ENCODE measurements at places on chromosomes 11 and 22. TPM values are rescaled to one million over a fixed set of nuclear protein-coding genes. Genes with fewer than 3 reads are reported as not detected.

- H3K4me3 ChIP-seq, result no peak overlapping the region
- DNase-seq, result no peak
- no peak overlapping the region for H3K27ac ChIP-seq
- H3K36me3 ChIP-seq, result peaks cover 3% of the 10 kb centered on the region
- H3K4me1 ChIP-seq, result peaks cover 40% of the 10 kb centered on the region
- H3K27me3 ChIP-seq, result no peaks in the 10 kb centered on the region
Observed at GRCh38 chr11:78253797-78254196, 65.1 kb downstream of the USP35 start.

DNA sequence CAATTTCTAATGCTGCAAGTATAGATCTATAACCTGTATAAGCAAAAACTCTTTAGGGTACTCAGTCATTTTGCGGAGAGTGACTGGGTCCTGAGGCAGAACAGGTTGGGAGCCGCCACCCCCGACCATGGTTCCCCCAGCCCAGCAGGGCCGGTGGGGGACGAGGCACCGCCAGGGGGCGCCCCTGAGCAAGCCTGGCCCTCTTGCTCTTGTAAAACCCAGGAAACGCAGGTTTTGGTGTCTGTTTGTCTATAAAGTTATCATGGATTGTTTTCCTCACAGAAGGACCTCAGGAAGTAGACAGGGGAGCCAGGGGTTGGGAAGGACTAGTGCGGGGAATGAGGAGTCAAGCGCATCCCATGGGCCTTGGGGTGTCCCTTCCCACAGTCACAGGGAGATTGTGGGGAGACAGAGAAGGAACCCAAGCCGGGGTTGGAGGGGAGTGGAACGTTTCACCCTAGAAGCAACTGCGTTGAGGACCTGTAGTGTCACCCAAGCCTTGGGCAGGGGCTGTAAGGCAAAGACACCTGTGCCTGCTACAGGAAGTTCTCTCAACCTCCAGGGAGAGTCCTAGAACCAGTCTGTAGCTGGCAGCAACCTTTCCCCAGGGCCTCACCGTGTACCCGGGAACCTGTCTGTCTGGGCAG, 26.4 kb downstream of the KCTD17 start:
- H3K27me3 ChIP-seq, result no peaks in the 10 kb centered on the region
- no peak overlapping the region for H3K27ac ChIP-seq
- H3K4me1 ChIP-seq, result peaks cover 16% of the 10 kb centered on the region
- H3K36me3 ChIP-seq, result no peaks in the 10 kb centered on the region
- no peak overlapping the region for H3K4me3 ChIP-seq

- no peak overlapping the region for H3K4me3 ChIP-seq
- H3K27me3 ChIP-seq, result no peaks in the 10 kb centered on the region
- no peak overlapping the region for H3K27ac ChIP-seq
- DNase-seq, result no peak
- no peaks in the 10 kb centered on the region for H3K36me3 ChIP-seq
Observed at GRCh38 chr11:12439615-12440014, 62.2 kb downstream of the PARVA start.

Gene FAT3
- total RNA-seq, result 4.3 TPM

DNA sequence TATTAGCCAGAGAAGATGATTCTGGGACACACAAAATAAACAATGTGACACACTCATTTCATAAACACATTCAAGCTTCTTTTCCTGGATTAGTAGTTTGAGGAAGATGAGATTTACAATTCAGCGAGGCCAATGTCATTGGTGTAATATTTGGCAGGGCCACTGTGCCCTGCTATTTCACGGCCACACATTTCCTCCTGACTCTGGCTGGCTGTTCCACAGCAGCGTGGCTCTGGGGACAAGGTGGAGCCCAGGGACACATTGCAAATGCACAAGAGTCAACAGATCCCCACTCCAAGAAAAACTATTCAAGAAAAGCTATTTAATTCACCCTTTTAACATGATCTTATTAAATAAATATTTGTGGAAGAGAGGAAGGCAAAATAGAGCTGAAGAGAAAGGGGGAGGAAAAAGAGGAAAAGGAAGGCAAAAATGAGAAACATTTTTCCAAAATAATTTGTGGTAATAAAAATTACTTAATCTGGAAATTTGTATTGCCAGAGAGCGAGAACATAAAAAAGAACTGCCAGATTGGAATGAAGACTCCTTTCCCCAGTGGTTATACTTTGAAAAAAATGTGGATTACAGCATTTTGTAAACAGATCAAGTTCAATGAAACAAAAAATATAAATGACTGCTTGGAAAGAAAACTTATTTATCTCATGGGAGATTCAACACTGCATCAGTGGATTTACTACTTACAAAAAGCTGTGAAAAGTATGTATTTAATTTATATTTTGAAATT, 27.1 kb downstream of the NXPE2 start:
- H3K4me3 ChIP-seq, result no peak overlapping the region
- H3K4me1 ChIP-seq, result no peaks in the 10 kb centered on the region
- DNase-seq, result no peak
- H3K27me3 ChIP-seq, result no peaks in the 10 kb centered on the region

DNA sequence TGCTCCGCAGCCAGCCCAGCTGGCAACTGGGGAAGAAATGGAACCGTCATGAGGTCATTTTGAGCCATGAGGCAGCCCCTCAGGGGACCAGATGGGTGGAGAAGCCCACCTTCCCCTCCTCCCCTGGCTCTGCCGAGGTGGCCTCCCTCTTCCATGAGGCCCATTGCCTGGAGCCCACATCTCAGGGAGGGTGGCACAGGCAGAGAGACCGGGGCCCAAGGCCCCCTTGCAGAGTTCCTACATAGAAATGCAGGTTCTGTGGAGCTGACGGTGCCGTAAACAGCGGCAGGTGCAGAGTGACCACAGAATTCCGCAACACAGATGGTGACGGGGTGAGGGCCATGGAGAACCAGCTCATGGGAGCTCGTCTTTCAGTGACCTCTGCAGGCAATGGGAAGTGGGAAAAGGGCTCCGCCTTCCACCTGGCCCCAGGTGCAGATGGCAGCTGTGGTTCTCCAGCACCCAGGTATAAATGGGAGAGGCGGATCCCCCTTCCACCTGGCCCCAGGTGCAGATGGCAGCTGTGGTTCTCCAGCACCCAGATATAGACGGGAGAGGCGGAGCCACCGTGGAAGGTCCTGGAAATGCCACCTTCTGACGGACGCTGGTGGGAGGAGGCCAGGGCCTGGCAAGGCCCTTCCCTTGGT, 765.4 kb downstream of the BRD1 start:
- no peaks in the 10 kb centered on the region for H3K27me3 ChIP-seq
- H3K4me3 ChIP-seq, result no peak overlapping the region
- H3K4me1 ChIP-seq, result no peaks in the 10 kb centered on the region

Gene SLC16A8
- total RNA-seq, result 1.00 TPM

Gene OR51E2
- not detected for total RNA-seq

- H3K36me3 ChIP-seq, result no peaks in the 10 kb centered on the region
- H3K4me1 ChIP-seq, result peaks cover 35% of the 10 kb centered on the region
- H3K27me3 ChIP-seq, result no peaks in the 10 kb centered on the region
- DNase-seq, result peak; percentile 84
- H3K27ac ChIP-seq, result peak overlapping the region; percentile 90
Observed at GRCh38 chr11:469684-470560, 19.8 kb downstream of the PTDSS2 start.

DNA sequence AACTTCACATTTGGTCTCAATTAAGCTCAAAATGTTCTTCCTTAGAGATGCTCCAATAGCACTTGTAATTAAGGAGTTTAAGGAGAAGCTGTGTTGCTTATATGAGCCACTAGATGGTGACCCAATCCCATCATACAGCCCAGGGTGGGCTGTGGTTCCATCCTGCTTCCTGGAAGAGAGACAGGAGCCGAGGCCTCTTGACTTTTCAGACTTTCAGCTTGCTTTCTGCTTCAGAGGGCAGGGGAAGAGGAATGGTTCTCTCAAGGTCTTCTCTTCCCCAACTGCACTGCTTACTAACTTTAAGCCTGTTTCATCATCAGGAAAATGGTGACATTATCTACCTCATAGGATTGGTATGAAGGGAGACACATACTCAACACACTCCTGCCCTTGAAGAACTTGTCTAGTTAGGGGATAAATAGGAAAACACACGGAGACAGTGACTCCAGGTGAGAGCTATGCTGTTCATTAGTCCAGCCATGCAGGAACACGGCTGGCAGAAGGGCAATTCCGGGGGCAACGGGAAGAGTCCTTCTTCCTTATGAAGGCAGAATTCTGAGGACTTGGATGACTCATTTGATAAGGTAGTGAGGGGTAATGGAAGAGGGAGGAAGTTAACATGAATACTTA, 20.1 kb downstream of the TMEM218 start:
- no peaks in the 10 kb centered on the region for H3K27me3 ChIP-seq
- DNase-seq, result no peak
- no peak overlapping the region for H3K4me3 ChIP-seq
- no peak overlapping the region for H3K27ac ChIP-seq
- no peaks in the 10 kb centered on the region for H3K36me3 ChIP-seq

Gene CBL
- 21.0 TPM for total RNA-seq

DNA sequence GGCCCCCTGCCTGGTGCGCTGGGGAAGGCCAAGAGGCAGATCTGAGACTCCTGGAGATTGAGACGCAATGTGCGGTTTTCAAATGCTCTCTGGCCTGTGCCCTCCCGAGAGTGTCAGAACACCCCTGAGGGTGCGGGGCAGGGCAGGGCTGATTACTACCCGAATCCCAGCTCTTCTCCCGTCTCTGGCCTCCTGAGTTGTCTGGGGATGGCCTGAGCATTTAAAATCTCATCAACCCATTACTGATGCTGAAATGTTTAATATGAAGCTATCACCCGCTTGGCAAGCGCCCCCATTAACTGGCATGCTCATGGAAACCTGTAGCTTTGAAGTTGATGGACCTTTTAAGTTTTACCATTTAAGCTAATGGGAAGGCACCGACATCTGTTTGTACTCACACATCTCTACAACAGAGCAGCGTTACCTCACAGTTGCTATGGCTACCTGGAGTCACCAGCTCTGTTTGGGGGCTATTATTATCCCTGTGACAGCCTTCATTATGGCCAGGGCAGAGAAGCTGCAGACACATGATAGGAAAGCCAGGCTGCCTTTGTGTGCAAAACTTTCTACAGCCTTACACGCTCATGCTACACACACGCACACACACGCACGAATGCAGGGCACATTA, 3.6 kb upstream of the MB start:
- peaks cover 6% of the 10 kb centered on the region for H3K4me1 ChIP-seq
- no peaks in the 10 kb centered on the region for H3K27me3 ChIP-seq
- DNase-seq, result no peak
- no peak overlapping the region for H3K4me3 ChIP-seq
- H3K27ac ChIP-seq, result no peak overlapping the region

Gene TLCD5
- total RNA-seq, result 5.2 TPM

GRCh38 chr22:30855266-30855665, 113.3 kb downstream of the MORC2 start:
- no peaks in the 10 kb centered on the region for H3K36me3 ChIP-seq
- no peak overlapping the region for H3K27ac ChIP-seq
- H3K27me3 ChIP-seq, result no peaks in the 10 kb centered on the region

Gene NCAM1
- total RNA-seq, result 3.0 TPM

Gene TBX10
- total RNA-seq, result not detected

DNA sequence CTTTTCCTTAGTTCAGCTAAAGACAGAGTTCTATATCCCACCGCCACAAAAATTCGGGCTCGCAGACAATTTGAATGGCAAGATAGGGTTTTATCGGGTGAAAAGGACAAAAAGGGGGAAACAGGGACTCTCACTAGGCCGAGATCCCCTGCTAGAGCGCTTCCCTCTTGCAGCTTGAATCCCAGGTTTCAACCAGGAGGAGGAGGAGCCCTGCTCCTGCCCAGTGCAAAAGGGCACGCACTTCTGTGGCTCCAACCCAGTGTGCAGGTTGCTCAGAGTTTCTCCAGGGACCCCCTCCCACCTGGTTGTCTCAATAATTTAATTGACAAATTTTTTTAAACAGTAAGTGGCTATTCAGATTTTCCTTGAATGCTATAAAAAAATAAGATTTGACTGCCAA, 152.6 kb upstream of the LUZP2 start:
- no peak overlapping the region for H3K4me3 ChIP-seq
- no peaks in the 10 kb centered on the region for H3K27me3 ChIP-seq
- H3K4me1 ChIP-seq, result no peaks in the 10 kb centered on the region

GRCh38 chr11:34243600-34244464, 114.0 kb downstream of the ABTB2 start:
- H3K4me1 ChIP-seq, result peaks cover 11% of the 10 kb centered on the region
- H3K36me3 ChIP-seq, result no peaks in the 10 kb centered on the region
- H3K27ac ChIP-seq, result no peak overlapping the region
- no peaks in the 10 kb centered on the region for H3K27me3 ChIP-seq
- H3K4me3 ChIP-seq, result no peak overlapping the region

- H3K27ac ChIP-seq, result no peak overlapping the region
- H3K36me3 ChIP-seq, result peaks cover 8% of the 10 kb centered on the region
- peaks cover 30% of the 10 kb centered on the region for H3K4me1 ChIP-seq
Observed at GRCh38 chr11:12154871-12155668, 44.7 kb downstream of the MICAL2 start.

Measured in upper lobe of left lung (tissue), 6 donors.